AG09319 (cell line): ENCODE measurements at places on chromosomes 5 and 9.

DNA sequence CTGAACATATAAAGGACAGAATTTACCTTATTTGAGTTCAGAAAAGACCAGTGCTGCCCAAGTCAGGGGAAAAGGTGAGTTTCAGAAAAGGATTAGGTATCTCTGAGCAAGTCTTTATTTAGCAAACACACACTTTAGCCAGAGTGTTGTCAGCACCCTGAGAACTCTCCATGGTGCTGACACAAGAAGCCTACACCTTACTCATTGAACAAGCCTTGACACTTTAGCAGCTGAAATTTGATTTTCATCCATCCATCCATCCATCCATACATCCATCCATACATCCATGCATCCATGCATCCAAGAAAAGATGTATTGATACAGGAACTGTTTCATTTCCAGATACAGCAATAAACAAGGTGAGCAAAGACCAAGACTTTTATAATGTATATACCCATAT lies 311.2 kb downstream of the TRIM32 start:
- no peak for DNase-seq

GRCh38 chr9:96137671-96138429 lies 164.1 kb downstream of the HSD17B3 start:
- no peak for DNase-seq

- no peak for DNase-seq
Observed at GRCh38 chr9:136762915-136763648, 1.2 kb downstream of the LCN15 start.

DNA sequence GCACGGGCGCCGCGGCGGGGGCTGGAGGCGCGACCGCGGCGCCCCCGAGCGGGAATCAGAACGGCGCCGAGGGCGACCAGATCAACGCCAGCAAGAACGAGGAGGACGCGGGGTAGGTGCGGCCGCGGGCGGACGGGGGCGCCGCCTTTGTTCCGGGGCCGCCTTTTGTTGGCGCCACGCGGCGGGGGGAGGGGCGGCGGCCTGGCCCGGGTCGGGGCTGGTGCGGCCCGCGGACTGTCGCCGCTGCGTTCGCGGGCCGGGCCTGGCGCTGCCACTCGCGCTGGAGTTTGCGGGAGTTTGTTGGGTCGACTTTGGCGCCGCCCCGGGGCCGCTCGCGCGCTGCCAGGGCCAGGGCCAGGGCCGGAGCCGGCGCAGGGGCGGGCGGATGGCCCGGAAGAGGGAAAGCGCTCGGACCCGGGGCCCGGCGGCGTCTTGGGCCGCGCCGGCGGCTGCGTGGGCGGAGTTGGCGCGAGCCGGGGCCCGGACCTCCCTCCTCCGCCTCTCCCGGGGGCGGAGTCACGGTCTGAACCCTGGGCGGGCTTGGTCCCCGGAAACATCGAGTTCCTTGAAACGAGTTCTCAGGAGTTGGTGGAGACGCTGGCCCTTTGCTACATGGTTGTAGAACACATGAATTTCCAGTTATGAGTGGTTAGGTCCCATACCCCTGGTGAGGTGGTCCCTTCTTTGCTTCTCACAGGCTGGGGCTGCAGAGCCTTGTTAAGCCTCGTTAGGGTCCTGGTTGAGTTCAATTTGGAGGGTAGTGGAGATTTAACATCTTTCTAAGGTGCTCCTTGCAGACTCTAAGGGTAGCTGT lies 809 bp downstream of the HNRNPAB start:
- DNase-seq: peak; percentile 30

- no peak for DNase-seq
Observed at GRCh38 chr5:6105320-6105719, 273.0 kb downstream of the MED10 start.

GRCh38 chr9:118262191-118262590 lies 558.0 kb downstream of the TLR4 start:
- DNase-seq: no peak

GRCh38 chr9:68500457-68501381 lies 40.0 kb downstream of the TMEM252 start:
- DNase-seq: no peak

GRCh38 chr5:169279125-169279524 lies 21.8 kb downstream of the SLIT3 start:
- DNase-seq: no peak

GRCh38 chr9:69089491-69089890 lies 53.9 kb downstream of the FXN start:
- DNase-seq: no peak

- DNase-seq: no peak
Observed at GRCh38 chr5:5572976-5573797, 150.7 kb downstream of the ICE1 start.

- DNase-seq: peak; percentile 99
Observed at GRCh38 chr9:115591584-115591984, 473.6 kb upstream of the TNC start.

GRCh38 chr9:95938724-95939123 lies 63.2 kb downstream of the ERCC6L2 start:
- no peak for DNase-seq

DNA sequence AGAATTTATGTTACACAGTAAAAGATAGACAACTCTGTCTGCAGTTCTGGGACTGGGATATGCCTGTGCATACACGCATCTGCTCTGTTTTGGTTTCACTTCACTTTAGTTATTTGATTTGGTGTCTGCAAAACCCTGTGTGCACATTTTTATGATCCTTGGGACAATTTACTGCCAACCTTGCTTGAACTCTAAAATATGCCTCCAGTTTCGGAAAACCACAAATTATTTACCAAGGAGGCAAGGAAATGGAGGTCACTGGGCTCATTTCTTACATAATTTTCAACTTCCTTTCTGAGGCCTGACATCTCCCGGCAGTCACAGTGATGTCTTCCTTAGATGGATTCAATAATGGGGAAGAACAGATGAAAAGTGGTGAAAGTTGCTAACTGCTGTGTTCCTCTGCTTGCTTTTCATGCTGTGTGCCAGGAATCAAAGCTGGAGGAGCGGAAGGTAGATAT lies 61.2 kb upstream of the TAF11L2 start:
- DNase-seq: no peak

- no peak for DNase-seq
Observed at GRCh38 chr5:106894964-106895363, 775.8 kb downstream of the EFNA5 start.

DNA sequence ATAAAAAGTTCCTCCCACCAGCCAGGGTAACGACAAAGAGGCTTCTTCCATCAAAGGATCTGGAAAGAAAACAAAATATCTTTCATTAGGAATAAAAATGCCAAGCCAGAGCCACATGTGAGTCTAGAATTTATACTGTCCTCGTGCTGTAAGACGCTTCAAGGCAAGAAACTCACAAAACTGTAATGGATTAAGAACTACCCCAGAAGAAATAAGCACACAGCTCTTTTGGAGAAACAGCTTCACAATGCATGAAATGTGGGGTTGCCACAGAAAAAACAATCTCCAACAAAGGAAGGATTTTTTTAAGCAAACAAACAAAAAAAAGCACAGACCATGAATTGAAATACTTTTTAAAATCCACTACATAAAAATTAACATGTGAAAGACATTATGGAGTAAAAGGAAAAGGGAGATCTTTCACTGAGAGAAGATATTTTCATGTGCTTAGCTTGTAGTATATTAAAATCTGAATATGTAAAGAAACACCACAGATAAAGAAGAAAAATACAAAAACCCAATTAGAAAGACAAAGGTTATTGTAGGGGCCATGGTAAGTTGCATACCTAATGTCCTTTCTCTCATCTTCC lies 140.5 kb upstream of the NFIL3 start:
- no peak for DNase-seq

- DNase-seq: no peak
Observed at GRCh38 chr9:20065796-20066700, 277.2 kb upstream of the SLC24A2 start.

GRCh38 chr5:175131432-175131831 lies 312.6 kb downstream of the DRD1 start:
- no peak for DNase-seq

DNA sequence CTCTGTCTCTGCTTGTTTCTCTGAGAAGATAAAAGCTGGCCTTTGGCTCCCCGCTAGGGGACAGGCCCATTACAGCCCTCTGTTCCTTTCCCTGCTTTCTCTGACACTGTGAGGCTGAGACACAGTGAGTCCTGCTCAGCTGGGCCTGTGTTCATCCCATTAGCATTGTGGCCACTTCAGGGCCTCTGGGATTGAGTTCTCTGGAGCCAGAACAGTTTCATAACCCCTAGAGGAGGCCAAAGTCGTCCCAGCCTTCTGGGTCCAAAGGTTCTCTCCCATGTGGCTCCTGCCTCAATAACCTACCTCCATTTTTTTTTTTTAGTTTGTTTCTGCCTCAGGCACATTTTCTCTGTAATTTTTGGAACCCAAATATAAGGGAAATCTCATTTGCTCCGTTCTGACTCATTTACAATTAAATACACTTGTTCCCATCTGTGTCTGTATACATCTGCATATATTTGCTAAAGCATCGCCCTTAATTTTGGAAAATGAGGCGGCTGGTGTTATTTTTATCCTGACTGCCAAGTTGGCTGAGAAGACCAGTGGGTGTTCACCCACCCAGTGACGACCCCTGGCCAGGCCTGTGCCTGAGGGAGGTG lies 27.3 kb upstream of the CTNNA1 start:
- DNase-seq: no peak

DNA sequence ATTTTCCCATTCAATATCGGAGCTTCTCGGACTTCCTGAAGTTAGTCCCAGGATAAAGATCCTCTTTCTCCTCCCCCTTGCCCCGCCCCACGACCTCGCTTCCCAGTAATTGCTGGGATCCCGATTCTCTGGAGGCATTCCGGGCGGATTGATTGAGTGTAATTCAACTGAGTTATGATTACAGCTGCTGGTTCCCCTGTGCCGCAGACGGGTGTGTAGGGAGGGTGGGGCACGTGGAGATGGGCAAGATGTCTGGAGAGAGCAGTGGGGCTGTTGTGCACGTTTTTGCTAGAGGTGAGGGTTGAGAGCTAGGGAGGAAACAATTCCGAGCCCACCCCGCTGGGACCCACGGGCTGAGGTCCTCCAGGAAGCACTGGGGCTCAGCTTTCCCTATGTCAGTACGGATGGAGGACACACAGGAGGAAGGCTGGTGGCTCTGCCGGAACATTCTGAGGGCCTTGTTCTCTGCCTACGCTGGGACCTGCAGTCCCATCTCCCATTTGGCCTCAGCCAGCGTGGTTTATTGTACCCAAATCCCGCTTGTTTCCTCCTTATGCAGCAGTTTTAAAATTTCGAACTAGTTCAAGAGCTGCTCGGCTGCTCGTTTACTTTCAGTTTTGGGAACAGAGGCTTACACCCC lies 2.4 kb upstream of the DMRT2 start:
- DNase-seq: no peak

DNA sequence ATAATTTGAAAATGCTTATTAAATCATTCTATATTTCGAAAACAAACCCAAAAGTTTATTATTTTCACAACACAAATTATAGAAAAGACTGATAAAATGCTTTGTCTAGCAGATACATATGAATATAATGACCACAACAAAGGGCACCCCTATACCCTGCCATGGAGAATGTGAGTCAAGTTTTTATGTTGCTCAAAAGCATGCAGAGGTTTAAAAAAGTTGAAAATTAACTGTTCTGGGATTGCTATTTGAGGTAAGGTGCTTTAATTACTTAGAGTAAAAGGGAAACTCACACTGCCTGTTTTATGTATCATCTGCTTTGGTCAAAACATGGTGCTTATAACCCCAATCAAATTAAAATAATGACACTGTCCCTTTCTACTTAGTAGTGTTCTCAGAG lies 41.0 kb downstream of the MLANA start:
- no peak for DNase-seq

- no peak for DNase-seq
Observed at GRCh38 chr5:15897656-15898055, 281.9 kb downstream of the MARCHF11 start.

- no peak for DNase-seq
Observed at GRCh38 chr9:109383947-109384346, 63.1 kb upstream of the EPB41L4B start.

DNA sequence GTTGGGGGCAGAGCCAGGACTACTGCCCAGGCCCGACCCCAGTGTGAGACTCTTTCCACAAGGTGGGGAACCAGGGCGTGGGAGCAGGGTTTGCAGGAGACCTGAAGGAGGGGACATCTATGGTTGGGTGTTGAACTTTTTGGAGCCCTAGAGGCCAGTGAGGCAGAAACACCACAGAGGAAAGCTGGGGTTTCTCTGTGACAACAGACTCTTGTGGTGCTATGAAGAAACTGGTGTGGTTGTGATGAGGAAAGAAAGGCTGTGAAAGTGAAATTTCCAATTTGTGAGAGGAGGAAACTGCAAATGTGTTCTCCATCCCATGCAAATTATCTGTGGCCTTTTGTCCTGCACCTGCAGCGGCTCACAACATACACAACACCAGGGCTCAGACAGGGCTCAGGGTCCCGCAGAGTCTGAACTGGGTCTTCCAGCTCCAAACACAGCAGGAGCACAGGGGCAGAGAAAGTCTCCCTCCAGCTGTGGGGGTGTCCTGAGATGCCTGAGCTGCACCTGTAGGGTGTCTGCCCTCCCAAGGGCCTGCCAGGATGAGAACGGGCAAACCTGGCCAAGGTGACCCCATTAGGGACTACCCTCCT lies 51.4 kb upstream of the GRHPR start:
- DNase-seq: no peak

- peak; percentile 93 for DNase-seq
Observed at GRCh38 chr5:142644640-142645361, 41.1 kb downstream of the FGF1 start.

DNA sequence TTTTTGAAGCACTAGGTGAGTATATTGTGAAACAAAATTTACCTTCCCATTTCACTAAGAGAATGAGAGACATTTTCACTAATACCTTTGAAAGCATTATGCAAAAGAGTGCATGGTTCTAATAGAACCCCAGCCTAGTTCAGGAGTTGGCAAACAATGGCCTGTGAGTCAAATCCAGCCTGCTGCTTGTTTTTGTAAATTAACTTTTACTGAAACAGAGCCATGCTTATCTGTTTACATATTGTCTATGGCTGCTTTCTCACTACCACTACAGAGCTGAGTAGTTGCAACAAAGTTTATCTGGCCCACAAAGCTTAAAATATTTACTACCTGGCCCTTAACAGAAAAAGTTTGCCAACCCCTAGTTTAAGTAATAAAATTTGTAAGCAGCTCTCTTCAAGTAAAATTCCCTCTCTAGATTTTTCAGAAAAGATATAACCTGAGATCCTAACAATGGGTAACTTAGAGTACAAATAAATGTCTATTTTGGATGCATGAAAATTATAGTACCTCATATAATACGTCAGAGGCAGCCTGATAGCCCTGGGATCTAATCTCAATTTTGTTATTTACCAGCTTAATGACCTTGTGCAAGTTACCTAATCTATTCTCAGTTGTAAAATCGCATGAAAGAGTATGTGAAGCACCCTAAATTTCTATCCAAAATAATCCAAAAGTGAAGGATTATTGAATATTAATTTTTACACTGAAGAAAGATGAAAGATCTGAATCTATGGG lies 50.7 kb upstream of the ARL15 start:
- DNase-seq: no peak

GRCh38 chr5:905139-905642 lies 12.5 kb downstream of the TRIP13 start:
- no peak for DNase-seq

- DNase-seq: no peak
Observed at GRCh38 chr9:78590068-78590467, 293.1 kb downstream of the PSAT1 start.

- no peak for DNase-seq
Observed at GRCh38 chr5:168661593-168662485, 82.7 kb upstream of the PANK3 start.
